Prostate gland (tissue), 2 donors: ENCODE measurements at places on chromosomes 12 and 14.
A peak's percentile ranks its signal among the peaks of the same experiment; 100 is the strongest.

GRCh38 chr12:39905152-39905551, 200.7 kb downstream of the SLC2A13 start:
- DNase-seq = peak; percentile 78

- no peak for DNase-seq
These were observed 178.8 kb downstream of the GRIP1 start for GRCh38 chr12:66500091-66500490.

DNA sequence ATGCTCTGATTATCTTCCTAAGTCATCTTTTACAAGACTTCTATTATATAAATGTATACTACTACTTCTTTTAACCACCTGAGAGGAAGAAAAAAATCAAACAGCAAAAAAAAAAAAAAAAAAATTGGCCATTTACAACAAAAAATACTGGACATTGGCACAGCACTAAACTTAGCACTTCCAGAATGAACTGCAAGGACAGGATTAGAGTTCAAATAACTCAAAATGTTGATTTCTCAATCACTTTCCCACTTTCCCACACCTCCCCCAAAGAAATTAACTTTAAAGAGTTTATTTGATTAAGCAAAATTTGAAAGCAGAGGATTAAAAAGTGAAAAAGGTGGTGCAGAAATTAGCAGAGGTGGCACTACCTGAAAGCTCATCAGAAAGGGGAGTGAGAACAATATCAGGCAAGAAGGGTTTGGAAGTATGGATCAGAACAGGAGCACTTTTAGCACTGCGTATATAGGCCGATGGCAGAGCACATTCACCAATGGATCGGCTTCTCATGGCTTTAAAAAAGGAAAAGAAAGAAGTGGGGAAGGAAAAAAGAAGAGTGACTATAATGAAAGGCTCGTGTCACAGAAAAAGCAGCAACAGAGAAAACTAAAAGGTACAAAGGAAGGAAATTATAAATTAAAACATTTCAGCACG, 109.2 kb downstream of the RALGAPA1 start:
- DNase-seq = no peak

GRCh38 chr14:76664790-76665189, 96.5 kb upstream of the VASH1 start:
- DNase-seq = no peak

- no peak for DNase-seq
These were observed 7.9 kb upstream of the KRT2 start for GRCh38 chr12:52659951-52660350.

DNA sequence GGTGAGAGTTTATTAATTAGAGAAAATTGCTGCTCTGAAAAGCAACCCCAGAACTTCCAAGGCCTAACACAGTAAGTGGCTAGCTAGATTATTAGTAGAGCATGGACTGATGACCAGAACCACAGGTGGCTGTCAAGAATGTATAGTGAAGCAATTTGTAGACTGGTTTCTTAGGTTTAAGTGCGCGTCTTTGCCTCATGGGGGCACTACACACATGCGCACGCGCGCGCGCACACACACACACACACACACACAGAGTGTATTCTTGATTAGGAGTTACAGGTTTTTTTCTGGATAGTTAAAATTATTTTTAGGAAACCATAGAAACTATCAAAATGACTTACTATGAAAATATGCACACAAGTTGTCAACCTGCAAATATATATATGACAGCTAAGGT, 66.5 kb downstream of the BHLHE41 start:
- no peak for DNase-seq

GRCh38 chr12:123250471-123251383, 17.5 kb downstream of the MTRFR start:
- DNase-seq = peak; percentile 69

GRCh38 chr14:73180385-73180805, 44.1 kb downstream of the PSEN1 start:
- no peak for DNase-seq

DNA sequence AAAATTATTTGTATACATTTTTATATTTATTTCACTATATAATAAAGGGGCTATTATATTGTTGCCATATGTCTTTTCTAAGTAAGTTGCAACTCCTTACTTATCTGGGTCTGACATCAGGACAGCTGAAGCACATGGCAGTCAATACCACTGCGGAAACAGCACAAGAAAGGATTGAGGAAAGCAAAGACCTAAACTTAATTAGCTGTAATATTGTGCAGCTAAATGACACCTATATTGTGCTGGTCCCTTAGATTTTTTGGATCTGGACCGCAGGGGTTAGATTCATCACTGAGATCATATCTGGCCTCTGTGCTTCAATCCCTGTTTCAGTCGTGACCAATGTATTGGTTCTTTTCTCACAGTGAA, 359.6 kb upstream of the DIO2 start:
- DNase-seq = no peak

- DNase-seq = no peak
These were observed 250.3 kb upstream of the FBXO33 start for GRCh38 chr14:39682582-39682981.

DNA sequence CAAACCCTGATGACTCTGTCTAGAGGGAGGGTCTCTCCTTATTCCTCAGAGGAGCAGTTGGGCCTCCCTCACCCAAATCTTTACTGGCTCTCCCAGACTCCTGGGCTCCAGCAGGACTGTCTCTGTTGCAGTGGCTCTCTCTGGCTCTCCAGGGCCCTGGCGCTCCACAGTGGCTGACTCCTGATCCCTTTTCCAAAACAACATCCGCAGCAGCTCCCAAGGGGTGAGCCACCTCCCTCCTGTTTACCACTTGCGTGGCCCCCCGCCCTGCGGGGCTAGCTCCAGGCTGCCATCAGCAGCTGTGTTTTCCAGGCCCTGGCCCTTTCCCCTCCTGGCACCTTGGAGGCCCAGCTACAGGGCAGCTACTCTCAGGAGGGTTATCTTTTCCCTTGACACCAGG, 123.5 kb downstream of the CALM1 start:
- no peak for DNase-seq

DNA sequence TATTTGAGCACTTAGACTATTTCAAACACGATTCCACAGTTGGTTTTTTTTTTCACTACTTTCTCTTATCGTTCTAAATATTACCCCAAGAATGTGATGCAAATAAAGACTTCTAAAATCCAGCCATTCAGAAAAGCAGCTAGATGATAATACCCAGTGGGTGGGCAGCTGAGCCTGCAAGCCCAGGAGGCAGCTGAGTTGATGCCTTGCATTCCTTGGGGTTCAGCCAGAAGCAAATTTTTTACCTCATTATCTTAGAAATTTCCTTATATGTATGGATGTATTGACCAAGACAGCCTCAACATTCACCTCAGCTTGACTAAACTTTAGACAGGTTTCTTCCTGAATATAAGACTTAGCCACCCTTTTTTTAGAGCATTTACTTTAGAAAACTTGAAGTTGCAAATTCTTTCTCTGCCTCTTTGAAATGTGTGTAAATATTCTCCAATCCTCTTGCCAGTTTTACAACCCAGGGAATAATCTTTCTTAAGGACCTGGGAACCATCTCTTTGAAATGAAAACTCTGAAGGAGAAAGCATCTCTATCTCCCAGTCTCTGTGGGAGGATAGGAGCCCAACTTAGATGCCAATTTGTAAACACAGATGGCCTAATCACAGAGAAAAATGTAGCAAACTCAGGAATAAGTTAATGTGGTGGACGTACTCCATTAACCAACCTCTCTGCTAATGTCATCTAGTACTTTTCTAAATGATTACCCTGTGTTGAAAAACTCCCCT, 52.2 kb upstream of the ANP32D start:
- DNase-seq = no peak

GRCh38 chr12:15562263-15562662, 226.9 kb downstream of the EPS8 start:
- DNase-seq = no peak

GRCh38 chr14:58638231-58639197, 752 bp downstream of the DACT1 start:
- DNase-seq = no peak

GRCh38 chr12:126874427-126875026, 1392.4 kb upstream of the TMEM132C start:
- DNase-seq = no peak

- DNase-seq = no peak
These were observed 23.2 kb downstream of the CFL2 start for GRCh38 chr14:34691206-34691605.

- no peak for DNase-seq
These were observed 623 bp upstream of the TSPAN8 start for GRCh38 chr12:71158361-71158882.

DNA sequence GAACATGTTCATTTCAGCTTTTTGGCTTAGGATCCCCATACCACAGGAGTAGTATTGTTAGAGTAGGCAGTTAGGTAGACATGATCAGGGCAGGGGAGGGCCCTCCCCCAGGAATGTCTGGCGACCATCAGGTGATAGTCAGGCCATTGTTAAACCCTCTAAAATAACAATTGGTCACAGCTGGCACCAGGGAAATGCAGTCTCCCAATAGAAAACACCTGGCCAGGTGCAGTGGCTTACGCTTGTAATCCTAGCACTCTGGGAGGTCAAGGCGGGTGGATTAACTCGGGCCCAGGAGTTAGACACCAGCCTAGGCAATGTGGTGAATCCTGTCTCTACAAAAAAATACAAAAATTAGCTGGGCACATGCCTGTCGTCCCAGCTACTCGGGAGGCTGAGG, 187.1 kb downstream of the MON2 start:
- DNase-seq = no peak

DNA sequence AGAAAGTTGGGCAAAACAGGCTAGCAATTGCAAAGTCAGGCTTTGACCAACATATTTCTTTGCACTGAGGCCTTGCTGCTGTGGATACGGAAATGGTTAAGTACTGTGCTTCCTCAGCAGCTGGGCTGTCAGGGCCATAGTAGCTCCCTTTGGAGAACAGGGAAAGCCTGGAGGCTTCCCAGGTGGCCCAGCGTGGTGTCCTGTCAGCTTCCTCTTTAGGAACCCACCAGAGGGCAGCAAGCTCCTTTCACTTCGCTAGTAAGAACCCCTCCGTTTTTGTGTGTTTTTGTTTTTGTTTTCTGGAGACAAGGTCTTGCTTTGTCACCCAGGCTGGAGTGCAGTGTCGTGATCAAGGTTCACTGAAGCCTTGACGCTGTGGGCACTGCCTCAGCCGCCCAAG, 1.7 kb upstream of the CFAP251 start:
- no peak for DNase-seq

- DNase-seq = no peak
These were observed at the start of gene GDF3 for GRCh38 chr12:7695566-7696197. TSS of gene GDF3 (minus strand) at chr12:7695775. CDS start at chr12:7695728, 47 bp downstream.

GRCh38 chr14:50813544-50813863, 17.5 kb downstream of the NIN start:
- DNase-seq = no peak

DNA sequence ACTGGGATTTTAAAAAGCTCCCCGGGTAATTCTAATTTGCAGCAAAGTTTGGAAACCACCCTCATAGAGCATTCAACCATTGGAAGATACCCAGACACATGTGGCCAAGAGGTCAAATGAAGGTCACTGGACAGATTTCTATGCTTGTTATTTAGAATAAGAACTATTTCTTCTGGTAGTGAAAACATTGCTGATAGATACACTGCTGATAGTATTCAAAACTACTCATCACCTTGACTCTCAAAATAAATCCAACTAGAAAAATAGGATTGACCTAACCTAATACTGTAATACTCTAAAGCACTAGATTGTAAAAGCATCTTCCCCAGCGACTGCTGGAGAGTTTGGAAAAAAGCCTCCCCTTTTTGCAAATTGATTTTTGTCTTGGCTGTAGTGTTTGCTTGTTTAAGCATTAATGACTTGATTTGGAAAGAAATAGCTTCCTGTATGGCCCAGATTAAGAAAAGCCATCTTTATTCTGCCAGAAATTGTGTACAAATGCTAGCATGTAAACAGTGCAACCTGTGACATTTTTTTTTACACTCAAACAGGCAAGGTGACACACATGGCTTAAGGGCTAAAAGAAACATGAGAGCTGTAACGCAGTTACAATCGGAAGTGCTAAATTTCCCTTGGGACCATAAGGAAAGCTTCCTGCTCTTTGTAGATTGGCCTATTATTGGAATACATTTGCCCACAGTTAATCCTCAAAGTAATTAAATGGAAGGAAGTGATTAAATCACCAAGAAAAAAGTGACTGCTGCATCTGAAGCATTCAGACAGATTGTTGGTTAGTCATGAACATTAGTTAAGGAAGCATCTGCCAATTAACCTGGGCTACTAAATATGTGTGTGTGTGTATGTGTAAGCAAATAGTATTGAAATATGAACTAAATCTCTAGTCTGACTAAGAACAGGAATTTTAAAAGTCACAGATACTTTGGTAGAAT, 356.5 kb upstream of the ATP2B1 start:
- no peak for DNase-seq

- DNase-seq = no peak
These were observed 114.8 kb downstream of the C12orf75 start for GRCh38 chr12:105445249-105445648.

GRCh38 chr14:101884934-101885576, 79.3 kb upstream of the DYNC1H1 start:
- DNase-seq = no peak

DNA sequence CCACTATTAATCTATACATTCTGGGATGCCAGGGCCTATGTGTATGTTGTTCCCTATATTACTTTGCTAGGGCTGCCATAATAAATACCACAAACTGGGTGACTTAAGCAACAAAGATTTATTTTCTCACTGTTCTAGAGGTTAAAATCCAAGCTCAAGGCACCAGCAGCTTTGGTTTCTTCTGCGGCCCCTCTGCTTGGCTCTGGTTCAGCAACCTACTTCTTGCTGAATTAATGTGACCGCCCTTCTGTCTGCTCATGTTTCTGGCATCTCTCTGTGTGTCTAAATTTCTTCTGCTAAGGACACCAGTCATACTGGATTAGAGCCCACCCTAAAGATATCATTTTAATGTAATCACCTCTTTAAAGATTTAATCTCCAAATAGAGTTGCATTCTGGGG, 84.7 kb downstream of the ZNF664 start:
- DNase-seq = no peak

DNA sequence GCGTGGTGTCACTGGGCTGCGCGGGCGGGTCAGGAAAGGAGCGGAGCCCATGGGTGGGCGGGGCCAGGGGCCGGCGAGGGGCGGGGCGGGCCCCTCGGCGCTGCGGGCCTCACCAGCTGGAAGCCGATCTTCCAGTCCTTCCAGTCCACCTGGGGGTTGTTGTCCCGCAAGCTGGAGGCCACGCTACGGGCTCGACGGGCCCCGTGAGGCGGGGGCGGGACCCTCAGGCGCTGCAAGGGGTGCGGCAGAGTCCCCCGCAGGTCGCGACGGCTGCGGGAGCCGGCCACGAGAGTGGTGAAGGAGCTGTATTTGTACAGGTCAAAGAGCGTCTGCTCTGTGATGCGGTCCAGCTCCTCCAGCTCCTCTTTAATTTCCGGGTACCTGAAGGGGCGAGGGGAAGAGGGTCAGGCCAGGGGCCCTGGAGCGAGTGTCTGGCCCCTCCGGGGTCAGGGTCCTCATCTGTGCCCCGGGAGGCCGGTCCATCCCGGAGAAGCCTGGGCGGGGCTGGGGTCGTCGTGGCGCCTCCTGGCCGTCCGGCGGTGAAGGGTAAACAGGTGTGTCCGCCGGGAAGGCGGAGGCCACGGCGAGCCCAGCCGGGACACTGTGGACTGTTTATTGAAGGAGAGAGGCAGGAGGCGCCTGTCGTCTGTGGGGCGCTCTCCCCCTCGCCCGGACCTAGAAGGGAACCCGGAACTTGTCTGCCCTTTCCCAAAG, 11.9 kb downstream of the SCNN1A start:
- peak; percentile 84 for DNase-seq

- DNase-seq = no peak
These were observed 165.0 kb downstream of the OTOGL start for GRCh38 chr12:80264386-80264785.
